ENCODE measurements at places on chromosomes 2 and 18.
A peak's percentile ranks its signal among the peaks of the same experiment; 100 is the strongest.

- DNase-seq: no peak
Observed at GRCh38 chr2:123518367-123518766, 506.7 kb upstream of the CNTNAP5 start.

- DNase-seq: no peak
Observed at GRCh38 chr18:74563999-74564398, 29.7 kb downstream of the CNDP1 start.

GRCh38 chr2:189425676-189426075 lies 15.6 kb upstream of the WDR75 start:
- DNase-seq: no peak

DNA sequence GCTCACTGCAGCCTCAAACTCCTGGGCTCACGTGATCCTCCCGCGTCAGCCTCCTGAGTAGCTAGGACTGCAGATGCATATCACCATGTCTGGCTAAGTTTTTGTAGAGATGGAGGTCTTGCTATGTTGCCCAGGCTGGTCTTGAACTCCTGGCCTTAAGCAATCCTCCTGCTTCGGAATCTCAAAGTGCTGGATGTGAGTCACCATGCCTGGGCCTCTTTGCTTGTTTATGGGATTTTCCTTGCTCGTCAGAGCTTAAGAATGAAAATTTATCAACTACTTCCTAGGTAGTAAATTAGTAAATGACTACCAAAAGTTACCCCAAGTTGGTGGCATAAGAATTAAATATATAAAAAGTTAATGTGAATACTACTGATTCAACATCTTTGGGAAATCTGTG lies 51.0 kb downstream of the ACTR3 start:
- no peak for DNase-seq

DNA sequence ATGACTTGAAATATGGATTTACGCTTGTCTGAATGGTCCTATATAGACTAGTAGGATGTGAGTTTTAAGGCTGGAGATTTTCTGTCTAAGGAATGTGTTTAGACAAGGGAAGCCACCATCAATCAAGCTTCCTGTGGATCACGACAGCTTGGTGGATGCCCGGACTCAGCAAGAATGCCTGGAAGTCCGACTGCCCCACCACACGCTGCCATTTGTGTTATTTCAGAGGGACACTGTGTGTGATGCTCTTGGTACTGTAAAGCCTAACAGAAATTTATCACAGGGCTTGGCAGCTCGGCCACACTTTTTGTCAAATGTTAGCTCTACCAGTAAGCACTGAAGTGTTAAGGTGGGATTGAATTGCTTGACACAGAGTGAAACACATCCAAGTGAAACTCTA lies 127.1 kb upstream of the CDH7 start:
- no peak for DNase-seq

DNA sequence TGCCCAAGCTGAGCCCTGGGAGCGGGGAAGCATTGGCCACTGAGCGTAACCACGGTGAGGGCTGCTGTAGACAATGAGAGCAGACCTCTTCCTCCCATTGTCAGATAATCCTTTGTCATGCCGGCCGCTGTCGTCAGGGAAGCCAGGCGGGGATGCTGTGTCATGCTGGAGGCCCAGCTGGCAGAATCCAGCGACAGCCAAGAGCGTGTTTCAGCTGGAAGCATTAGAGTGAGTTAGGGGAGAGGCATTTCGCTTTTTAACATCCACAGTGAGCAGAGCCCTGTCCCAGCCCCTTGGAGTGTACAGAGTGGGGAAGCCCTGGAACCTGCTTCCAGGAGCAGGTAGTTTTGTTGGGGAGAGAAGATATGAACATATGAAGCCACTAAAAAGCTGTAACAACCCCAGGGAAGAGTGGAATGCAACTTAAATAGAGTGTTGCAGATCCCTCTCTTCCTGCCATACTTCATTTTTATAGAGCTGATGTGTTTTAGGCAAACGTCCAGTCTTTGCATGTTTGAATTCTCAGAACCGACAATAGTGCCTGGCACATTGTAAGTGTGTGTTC lies 7.0 kb downstream of the CTIF start:
- peak; percentile 23 for DNase-seq

- no peak for DNase-seq
Observed at GRCh38 chr2:52810460-52810859, 957.1 kb upstream of the CHAC2 start.

GRCh38 chr2:75647771-75648170 lies 1.2 kb downstream of the MRPL19 start:
- no peak for DNase-seq

DNA sequence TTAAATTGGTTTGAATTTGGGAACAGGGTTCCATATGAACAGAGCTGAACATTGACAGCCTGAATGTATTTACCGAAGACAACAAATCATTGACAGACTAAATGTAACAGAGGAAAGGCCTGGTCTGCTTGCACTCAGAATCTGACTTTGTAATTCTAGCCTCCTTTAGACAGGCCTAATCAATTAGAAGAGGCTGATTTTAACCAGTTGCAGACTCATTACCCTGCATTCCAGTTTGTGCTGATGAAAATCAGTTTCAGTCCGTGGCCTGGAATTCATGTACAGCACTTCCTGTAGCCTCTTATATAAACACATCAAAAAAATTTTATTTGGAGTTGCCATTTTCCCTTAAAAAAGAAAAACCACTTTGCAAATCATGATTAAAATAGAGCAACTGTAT lies 93.1 kb upstream of the ZFP36L2 start:
- no peak for DNase-seq

GRCh38 chr18:44517136-44517535 lies 163.6 kb upstream of the SETBP1 start:
- no peak for DNase-seq

DNA sequence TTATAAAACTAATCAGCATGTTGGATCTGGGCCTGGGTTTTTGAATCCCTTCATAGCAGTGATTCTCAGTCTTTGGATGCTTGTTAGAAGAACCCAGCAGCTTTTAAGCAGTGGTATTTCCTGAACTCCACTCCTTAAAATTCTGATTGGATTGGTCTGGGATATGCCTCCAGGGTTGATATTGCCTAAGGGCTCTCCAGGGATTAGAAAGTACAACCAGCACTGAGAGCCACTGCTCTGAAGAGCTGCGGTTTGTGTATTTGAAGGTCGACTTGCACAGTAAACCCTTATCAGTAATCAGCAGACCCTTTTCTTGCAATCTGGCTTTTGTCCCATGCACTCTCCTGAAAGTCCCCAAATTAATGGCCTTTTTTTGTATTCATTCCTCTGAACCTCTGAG lies 17.0 kb upstream of the RBMS1 start:
- no peak for DNase-seq

GRCh38 chr2:148981324-148981723 lies 57.2 kb upstream of the LYPD6B start:
- no peak for DNase-seq

DNA sequence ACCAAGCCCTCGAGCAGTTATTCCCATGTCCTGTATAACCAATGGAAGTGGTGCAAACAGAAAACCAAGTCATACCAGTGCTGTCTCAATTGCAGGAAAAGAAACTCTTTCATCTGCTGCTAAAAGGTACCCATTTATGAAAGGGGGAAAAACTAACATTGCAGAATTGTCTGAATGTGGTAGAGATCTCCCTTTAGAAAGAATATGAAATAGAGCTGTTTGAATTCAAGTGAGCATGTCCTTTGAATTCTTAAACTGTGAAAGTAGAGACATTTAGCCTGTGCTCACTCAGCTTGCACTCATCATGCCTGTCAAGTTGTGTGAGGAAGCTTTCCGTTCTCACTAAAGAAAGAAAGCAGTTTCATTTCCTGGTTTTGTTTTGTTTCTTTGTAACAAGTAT lies 87.4 kb downstream of the EML4 start:
- no peak for DNase-seq

DNA sequence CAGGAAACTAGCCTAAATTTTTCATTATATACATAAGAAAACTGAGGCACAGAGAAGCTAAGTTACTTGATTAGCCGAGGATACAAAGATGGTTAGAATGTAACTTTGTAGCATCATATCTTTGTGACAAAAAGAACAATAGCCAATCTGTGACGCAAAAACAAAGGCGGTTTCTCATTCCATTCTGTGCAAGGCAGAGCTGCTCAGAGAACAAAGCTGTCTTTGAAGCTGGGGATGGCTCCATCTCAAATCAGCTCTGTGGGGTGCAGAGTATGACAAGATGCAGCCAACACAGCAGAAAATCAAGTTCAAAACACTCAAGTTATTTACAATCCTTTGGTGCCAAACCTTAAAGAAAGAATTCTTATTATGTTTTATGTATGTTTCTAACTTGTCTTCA lies 81.9 kb upstream of the VWC2L start:
- DNase-seq: no peak

DNA sequence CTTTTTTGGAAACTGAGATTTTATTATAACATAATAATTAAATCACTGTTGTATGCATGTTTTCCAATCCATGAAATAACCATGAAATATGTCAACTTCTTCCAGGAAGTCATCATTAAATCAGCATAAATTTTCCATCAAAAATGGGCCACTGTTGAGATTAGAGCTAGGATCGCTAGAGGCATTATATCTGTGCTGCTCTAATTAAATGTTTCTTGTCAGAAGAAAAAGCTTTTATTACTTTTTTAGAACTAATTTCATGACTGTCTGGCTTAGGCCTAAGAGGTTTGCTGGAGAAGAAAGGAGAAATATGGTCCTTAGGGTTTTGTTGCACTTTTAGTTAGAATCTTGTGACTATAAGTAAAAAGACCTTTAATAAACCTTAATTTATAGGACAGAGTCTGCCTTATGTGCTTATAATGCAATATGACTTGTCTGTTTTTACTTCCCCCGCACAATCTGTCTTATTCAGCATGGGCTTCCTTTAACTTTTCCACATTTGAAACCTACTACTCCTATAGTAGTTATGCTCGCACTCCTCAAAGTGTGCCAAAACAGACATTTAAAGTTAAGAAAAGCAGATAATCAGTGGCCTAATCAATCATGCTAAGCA lies 363.4 kb upstream of the GCFC2 start:
- no peak for DNase-seq

- no peak for DNase-seq
Observed at GRCh38 chr18:63140997-63141777, 178.4 kb downstream of the BCL2 start.

GRCh38 chr18:60471652-60472051 lies 99.1 kb upstream of the MC4R start:
- DNase-seq: no peak

DNA sequence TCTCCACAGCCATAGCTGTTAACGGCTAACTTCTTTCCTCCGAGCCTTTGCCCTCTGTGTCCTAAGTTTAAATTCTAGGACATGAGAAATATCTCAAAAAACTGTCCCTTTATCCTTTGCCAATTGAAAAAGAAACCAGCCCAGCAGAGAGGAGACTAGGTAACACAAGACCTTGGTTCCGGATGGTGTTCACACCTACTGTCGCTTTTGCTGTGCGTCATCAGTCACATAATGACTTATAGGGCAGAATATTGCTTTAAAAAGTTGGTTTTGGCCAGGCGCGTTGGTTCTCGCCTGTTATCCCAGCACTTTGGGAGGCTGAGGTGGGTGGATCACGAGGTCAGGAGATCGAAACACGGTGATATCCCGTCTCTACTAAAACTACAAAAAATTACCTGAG lies 66.2 kb downstream of the SP3 start:
- DNase-seq: no peak

DNA sequence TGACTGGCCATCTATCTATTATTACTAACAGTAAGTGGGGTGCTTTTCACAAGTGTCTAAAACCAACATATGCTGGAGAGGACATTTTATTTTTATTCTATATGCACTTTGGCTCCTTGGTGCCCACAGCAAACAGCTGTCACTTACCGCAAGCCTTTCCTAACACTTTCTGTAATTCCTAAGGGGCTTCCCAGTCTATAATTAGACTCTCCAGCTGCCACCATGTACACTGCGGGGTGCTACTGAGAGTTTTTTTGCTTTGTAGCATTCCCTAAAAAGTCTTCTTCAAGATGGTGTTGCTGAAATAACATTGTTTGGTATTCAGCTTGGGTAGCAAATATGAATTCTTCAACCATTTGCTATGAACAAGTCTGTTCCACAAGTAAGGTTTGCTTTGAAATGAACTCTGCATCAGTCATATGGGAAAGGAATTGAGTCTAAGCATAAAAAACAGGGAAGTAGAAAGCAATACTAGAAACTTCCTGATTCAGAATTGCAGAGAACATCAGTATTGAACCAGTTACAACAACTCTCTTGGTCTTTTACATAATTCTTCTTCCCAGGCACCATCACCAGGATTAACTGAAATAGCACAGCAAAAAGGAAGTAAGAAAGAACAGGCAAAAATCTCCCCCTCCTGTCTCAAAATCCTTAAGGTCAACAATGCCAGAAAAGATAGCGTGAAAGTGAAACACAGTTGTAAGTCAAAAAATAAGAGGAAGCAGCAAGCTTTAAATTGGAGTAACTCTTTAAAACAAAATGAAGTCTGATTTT lies 28.6 kb downstream of the EPB41L3 start:
- no peak for DNase-seq

- DNase-seq: no peak
Observed at GRCh38 chr2:109348190-109348589, 219.2 kb downstream of the SH3RF3 start.

DNA sequence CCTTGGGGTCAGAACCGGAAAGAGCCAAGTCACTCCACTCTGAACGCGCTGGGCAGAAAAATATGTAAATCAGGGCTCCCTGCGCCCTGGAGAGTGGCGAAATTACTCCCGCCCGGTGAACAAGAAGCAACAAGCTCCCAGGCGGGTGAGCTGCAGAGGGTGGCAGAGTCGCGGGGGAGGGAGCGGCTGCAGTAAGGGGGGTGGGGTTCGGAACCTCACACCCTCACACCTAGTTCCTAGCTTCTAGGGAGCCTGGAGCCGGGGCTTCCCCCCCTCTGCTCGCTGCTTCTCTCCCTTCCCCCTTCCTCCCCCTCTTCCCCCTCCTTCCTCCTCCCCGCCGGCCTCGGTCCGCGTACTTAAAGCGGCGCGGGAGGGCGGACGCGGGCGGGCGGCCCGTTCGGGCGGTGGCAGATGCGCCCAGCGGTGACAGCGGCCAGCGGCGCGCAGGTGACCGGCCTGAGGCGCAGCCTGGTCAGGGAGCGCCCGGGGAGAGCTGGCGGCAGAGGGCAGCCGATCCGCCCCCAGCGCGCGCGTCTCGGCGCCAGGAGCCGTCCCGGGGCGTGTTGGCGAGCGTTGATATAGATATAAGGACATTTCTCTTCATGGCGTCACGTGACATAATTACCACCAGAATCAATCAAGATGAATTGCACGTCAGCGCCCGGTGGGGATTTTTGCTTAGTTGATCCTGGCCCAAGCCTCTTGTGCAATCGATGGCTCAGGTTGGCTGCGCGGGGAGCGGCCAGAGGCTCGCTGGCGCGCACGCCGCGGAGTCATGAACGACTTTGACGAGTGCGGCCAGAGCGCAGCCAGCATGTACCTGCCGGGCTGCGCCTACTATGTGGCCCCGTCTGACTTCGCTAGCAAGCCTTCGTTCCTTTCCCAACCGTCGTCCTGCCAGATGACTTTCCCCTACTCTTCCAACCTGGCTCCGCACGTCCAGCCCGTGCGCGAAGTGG lies at the start of gene HOXD11:
Gene HOXD11 (plus strand): TSS at position 700 of the 959 bp plus-strand sequence. CDS start 76 bp downstream, at position 776.
- no peak for DNase-seq
